ENCODE measurements at places on chromosomes 11 and 22.

DNA sequence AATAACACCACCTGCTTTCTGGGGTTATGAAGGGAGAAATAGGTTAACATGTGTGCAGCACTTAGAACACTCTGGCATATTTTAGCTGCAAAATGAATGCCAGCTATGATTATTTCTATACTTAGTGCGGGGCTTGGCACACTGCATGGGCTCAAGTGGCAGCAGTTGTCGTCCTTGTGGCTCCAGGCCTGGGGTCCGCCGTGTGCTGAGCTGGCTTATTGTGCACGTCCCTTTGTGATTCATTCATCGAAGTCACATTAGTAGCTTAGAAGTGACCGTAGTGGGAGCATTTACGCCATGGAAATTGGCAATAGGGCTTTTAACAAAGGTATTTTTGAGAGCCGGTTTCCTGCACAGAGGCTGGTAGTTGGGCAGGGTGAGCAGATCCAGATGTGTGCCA is 4.2 kb downstream of the RASD2 start:
- no peak for DNase-seq

- peak; percentile 31 for DNase-seq
Measured at GRCh38 chr11:11265994-11266606, 87.0 kb downstream of the CSNK2A3 start.

- no peak for DNase-seq
Measured at GRCh38 chr11:60378354-60378753, at the start of gene MS4A7. Gene MS4A7, plus strand, starts transcription at chr11:60378532. Its CDS starts 4,610 bp downstream, at chr11:60383142.

GRCh38 chr11:58844361-58845005 is at the start of gene GLYATL2:
Gene GLYATL2, minus strand, starts transcription at chr11:58844704. Its CDS starts 5,092 bp downstream, at chr11:58839612.
- DNase-seq, result no peak

GRCh38 chr11:119315131-119316015 is 1.6 kb downstream of the MCAM start:
- no peak for DNase-seq

DNA sequence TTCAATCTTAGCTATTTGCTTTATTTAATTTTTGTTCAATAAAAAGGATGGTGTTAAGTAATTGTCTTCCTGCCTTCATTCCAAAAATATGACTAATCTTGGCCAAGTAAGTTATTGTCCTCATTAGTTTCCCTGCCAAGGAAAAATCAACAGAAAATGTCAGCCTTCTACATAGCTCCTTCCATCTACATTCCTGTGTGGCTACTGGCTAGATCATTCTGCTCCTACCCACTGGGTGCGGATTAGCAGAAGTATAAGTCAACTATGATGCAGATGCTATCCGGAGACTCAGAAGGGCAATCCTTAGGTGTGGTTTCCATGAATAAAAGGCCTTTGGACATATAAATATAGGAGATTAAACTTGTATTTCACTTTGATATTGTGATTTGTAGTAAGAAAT is 154.4 kb downstream of the SBF2 start:
- no peak for DNase-seq

- DNase-seq, result no peak
Measured at GRCh38 chr22:44409211-44409973, 88.6 kb downstream of the RTL6 start.

DNA sequence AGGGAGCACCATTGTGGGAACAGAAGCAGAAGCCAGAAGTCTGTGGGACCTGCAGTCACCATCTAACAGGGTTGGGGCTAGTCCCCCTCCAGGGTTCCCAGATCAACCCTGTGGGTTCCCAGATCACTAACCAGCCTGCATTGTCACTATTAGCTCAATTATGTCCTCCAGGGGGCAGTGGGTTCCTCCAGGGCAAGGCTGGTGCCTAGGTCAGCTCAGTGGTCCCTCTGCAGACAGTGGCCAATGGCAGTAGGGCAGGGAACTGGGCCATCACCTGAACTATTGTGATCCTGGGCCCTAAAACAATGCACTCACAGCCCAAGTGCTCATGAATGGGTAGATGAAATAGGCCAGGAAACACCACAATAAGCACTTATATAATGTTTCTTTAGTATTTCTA is 18.8 kb upstream of the PRSS23 start:
- no peak for DNase-seq

DNA sequence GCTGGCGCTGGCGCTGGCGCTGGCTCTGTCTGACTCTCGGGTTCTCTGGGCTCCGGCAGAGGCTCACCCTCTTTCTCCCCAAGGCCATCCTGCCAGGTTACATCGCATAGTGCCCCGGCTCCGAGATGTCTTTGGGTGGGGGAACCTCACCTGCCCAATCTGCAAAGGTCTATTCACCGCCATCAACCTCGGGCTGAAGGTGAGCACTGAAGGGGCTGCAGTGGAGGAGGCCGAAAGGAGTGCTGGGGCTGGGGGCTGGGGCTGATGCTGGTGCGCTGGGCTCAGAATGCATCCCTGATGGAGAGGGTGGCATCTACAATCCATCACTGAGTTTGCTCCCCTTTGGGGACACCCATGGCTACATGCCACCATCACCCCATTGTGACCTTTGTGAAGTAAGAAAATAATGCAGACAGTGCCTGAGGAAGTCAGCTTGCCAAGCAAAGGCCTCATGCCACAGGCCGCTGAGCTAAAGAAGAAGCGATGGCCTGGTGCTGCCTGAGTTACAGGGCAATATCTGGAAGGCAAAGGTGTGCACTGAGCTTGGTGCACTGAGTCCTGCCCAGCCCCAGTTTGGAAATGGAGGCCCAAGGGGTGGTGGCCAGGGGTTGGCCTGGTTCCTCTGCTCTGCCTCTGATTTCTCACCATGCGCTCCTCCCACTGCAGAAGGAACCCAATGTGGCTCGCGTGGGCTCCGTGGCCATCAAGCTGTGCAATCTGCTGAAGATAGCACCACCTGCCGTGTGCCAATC is 620 bp downstream of the SMPD1 start:
- no peak for DNase-seq

GRCh38 chr11:93532806-93533205 is 10.4 kb downstream of the SMCO4 start:
- no peak for DNase-seq

GRCh38 chr11:19499999-19500398 is 212.6 kb upstream of the NAV2 start:
- no peak for DNase-seq

DNA sequence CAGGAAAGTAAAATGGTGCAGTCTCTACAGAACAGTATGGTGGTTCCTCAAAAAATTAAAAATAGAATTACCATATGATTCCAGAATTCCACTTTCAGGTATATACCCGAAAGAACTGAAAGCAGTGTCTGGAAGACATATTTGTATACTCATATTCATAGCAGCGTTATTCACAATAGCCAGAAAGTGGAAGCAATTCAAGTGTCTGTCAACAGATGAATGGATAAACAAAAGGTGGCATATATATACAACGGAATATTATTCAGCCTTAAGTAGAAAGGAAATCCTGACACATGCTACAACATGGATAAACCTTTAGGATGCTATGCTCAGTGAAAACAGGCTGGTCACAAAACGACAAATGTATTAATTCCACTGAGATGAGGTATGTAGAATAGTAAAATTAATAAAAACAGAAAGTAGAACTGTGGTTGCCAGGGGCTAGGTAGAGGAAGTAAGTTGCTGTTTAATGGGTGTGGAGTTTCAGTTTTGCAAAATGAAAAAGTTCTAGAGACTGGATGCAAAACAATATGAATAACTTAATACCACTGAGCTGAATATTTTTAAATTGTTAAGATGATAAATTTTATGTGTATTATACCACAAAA is 14.5 kb downstream of the SAA1 start:
- DNase-seq, result no peak

GRCh38 chr11:113888848-113889247 is 13.5 kb upstream of the USP28 start:
- DNase-seq, result no peak

DNA sequence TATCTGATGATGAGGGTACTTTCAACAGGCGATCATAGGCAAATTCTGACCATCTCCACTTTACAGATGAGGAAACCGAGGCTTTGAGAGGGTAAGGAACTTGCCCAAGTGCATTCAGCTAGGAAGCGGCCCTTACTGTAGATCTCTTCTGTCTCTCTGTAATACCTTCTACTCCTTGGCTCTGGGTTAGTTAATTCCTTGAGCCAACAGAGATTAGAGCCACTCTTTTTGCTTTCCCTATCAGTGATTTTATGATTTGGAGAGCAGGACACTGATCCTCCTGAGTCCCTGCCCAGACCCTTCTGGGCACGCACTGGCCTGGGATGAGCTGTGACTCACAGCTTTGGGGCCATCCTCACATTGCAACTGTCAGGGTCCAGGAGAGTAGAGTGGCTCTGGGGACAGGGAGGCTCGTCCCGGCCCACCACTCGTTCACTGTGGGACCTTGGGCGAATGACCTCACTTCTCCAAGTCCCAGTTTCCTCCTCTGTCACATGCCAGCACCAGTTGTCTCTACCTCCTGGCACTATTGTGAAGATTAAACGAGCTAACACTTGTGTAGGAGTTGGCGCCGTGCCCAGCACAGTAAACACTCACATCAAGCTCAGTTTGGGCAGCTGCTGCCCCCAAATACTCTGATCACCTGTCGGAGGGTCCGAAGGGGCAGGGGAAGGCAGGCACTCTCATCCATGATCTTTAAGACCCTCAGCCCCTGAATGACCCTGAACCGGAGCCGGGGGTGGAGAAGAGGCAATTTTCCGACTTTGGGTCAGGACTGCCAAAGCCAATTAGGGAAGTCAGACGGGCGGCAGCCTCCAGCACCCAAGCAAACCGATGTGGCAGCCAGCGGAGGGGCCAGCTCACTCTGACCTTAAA is 235.0 kb downstream of the MIAT start:
- no peak for DNase-seq

GRCh38 chr11:64545619-64546018 is 45.4 kb upstream of the SLC22A12 start:
- DNase-seq, result no peak

DNA sequence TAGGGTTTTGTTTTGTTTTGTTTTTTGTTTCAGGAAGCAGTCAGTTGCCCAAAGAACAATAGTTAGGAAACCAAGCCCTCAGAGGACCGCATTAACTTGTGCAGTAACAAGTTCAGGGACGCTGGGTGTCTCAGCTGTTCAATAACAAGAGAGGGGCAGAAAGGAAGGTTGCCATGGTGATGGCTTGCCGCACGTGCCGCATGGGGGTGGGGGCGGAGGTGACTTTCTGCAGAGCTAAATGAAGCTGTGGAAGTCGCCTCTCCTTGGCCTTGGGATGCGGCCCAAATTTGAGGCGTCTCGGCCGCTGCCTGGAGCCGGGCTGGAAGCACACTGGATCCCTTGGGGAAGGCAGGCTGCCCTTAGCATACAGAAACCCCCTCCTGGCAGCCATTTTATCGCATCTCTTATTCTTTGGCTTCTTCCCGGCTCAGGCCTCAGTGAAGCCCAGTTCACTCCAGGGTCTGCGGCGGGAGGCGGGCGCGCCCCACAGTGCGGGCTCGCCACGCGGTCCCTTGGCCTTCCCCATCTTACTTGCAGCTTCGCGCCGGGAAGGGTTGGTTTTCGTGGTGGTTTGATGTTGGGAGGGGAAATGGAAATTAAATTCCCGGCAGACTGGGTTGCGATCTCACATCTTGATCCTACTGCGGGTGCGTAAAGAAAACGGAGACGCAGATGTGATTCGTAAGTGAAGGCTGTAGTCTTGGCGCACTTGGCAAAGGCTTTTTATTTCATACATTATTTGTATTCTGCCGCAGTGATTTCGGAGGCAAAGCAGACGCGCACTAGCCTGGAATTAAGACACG is 94.3 kb downstream of the SLC17A6 start:
- DNase-seq, result no peak

- DNase-seq, result no peak
Measured at GRCh38 chr22:30829901-30830550, 135.4 kb downstream of the OSBP2 start.

DNA sequence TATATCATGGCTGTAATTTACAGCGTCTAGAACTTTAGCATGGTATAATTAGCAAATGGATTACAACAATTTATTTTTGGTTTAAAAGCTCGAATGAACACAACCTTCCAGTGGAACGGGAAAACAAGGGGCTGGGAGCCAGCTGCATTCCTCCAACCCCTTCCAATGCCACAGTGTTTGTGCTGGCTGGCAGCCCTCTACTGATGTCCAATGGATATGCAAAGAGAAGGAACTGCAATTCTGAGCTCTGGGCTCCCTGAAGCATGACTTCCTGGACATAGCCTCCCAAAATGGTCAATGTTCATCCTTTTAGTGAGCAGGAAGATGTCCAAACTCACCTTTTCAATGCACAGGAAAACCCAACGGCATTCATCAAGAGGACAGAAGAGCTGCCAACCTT is 288.3 kb downstream of the TENM4 start:
- no peak for DNase-seq

DNA sequence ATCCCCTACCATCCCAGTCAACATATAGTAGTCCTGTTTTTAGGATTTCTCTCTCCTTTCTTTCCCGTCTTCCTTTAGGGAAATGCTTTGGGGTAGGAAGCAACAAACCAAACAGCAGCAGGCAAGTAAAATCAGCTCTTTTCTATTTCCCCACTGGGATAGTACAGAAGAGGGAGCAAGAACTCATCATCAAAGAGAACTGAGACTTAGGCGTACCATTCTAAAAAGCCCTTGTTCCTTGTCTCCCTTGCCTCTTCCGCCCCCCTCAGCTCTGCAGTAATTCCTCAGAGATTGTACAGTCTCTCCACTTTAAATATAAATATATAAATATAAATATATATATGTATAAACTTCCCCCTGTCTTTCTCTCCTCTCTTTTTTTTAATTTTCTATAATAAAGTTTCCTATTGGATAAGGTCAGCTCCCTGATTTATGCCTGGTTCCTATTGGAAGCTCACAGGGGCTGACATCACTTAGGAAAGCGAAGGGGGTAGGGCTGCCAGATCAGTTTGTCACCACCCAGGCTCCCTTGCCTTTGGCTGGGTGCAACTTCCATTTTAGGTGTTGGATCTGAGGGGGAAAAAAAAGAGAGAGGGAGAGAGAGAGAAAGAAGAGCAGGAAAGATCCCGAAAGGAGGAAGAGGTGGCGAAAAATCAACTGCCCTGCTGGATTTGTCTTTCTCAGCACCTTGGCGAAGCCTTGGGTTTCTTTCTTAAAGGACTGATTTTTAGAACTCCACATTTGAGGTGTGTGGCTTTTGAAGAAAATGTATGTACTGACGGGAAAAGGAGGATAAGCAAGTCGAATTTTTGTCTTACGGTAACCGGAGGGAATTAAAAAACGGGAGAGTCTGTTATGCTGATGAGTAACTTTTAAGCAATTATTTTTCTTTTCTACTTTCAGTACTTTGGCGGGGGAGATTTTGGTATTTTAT is at the start of gene CTNND1:
CTNND1 (plus strand) TSS at position 502 of the 934 bp plus-strand sequence. CDS start 29,677 bp downstream, outside the sequence.
- DNase-seq, result no peak

- no peak for DNase-seq
Measured at GRCh38 chr22:44464000-44464399, 34.0 kb downstream of the RTL6 start.

DNA sequence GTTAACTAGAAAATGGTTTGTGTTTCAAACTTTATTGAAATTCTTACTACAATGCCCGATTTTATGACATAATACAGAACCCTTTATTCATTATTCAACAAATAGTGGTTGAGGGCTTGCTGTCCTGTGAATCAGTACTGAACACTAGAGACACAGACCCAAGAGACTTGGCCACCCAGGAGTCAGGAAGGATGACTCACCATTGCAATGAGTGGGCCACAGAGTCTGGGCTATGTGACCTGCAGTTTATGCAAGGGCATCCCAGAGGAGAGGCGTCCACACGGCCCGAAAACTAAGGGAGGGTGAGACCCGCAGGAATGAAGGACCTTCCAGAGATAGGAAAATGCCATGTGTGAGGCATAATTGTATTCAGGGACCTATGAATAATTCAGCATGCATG is 143.8 kb upstream of the DDI1 start:
- DNase-seq, result no peak

GRCh38 chr11:12156301-12157140 is 46.1 kb downstream of the MICAL2 start:
- no peak for DNase-seq

Measured in stimulated activated CD8-positive, alpha-beta memory T cell treated with anti-CD3 and anti-CD28 coated beads, Interleukin-4, amount 100 ng/mL, for 1 hour (primary cell).